ENCODE measurements at places on chromosomes 2 and 18.
A peak's percentile ranks its signal among the peaks of the same experiment; 100 is the strongest.

DNA sequence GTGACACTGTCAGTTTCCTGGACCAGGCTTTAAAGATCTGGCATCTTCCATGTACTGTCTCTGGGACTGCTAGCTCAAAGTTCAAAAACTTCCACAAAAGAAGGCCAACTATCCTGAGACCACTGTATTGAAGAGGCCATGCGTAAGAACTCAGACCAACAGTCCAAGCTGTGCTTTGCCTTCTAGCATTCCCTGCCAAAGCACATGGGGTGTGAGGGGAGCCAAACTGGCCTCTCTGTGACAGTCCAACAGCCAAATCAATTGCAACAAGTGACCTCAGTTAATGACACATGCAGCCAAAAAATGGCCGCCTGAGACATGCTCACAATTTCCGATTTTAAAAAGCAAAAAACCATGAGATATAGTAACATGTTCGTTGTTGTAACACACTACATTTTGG is 160.3 kb upstream of the CDH19 start:
- DNase-seq = no peak

GRCh38 chr2:56770490-56770889 is 586.7 kb downstream of the CCDC85A start:
- no peak for DNase-seq

DNA sequence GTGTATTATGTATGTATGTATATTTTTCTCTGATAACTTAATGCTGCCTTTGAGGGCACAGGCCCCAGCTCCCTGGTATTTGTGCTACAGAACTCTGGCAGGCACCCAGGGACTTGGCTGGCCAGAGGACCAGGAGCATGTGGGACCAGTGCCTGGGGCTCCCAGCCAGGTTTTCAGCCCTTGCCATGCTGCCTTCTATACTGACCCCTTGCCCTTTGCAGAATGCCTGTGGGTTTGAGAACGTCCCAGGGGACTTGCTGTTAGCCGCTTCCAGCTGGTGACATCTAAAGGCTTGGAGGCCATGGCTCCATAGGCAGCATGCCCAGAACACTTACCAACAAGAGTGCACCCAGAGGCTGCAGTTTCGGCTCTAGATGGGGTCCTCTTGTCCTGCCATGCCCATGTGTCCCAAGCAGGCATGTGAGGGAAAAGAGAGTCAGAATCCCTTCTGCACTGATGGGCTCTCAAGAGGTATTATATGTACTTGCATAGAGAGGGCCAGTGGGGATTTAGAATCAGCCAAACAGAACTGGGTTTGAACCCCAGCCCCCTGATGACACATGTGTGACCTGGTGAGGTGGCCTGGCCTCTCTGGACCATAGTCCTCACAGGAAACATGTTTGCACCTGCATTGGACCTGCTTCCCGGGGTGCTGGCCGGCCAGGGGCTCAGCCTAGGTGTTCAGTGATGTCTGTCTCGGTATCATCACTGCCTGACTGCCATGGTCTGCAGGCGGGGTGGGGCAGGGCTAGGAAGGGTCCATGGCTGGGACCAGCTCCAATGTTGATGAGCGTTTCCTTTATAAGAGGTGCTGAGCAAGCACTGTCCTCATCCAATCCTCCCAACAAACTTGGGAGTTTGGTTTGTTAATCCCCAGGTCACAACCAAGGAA is 119.2 kb upstream of the FHL2 start:
- no peak for DNase-seq

- DNase-seq = no peak
Measured at GRCh38 chr2:154368153-154368552, 330.3 kb upstream of the KCNJ3 start.

DNA sequence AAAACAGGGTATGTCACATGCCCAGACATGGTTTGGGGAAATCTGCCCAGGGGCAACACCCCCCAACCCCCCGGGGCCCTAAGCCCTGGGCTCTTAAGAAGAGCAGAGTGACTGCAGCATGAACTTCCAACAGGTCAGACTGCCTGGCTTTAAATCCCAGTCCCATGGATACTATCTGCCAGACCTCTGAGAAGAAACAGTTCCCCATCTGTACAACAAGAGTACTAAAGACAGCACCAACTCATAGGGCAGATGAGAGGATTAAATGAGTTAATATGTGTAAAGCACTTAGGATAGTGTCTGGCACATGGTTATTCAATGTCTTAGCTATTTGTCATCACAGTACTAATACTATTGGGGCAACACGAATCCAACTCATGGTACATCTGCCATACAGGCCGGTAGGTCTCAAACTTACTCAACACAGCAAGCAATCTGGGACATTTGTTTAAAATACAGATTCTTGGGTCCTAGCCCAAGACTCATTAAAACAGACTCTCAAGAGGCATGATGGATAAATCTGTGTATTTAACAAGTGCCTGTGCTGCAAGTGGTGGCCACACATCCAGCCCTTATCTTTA is 23.4 kb downstream of the CDH2 start:
- no peak for DNase-seq

DNA sequence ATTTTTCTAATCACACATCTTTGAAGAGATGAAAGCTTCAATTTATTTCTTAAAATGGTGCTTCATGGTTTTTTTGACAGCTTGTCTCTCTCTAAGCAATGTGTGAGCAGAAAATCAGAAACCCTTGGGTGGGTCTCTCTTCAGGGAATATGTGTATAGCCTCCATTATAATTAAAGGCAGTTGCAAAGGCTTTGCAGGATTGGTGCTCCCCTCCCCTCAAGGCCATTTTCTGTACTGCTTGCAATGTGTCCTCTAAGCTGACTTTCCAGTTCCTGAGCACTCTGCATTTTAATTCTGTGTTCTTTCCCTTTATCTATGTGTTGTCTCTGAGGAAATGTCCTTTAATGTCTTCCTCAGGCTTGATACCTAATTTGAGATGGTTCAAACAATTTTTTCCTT is 172.6 kb downstream of the DPP4 start:
- DNase-seq = no peak

GRCh38 chr2:33412920-33413319 is 63.5 kb upstream of the RASGRP3 start:
- no peak for DNase-seq

- DNase-seq = no peak
Measured at GRCh38 chr2:32772638-32773447, 145.0 kb downstream of the TTC27 start.

DNA sequence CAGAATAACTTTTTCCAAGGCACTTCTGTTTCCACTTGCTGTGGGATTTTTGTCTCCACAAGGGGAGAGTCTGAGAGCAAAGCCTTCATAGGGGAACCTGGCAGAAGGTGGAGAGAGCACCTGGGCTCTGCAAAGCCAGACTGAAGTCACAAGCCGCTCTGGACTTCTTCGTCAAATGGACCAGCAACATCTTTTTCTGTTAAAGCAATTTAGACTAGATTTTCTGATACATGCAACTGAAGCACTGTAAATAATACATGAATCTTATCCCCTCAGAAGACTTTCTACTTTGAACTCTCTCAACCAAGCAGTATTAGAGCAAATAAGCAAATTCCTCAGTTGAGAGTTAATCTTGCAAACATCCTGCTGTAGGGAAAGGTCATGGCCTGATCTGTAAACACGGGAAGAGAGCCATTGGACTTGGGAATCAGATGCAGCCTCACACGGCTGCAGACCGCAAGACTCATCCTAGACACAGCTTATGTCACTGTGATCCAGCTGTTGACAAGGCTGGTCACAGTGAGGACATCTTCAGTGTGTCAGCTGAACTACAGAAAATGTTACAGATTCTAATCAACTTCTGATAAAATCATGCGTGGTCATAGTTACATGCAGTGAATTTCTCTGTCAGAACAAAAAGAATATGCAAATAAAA is 3.2 kb downstream of the SH3YL1 start:
- DNase-seq = no peak

DNA sequence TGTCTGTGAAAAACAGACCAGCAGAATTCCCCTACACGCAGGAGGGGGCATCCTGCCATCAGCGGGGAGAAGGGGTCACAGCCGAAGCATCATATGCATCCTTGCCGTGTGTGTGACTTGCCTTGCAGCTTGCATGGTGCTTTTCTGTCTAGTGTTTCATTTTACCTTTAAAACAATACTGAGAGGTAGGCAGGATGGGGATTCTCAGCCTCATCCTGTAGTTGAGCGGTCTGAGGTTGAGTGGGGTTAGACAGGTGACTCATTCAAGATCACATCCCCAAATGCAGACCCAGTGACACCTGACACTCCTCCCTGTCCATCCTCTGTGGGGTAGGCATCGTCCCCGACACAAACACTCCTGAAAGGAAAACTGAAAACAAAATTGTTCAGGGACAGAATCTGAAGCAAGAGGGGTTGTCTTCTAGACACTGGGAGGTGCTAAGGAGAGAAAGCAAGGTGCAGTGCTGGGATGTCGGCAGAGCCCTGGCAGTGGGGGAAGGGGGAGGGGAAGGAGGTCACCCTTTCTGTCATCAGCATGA is 7.9 kb downstream of the ARL4C start:
- DNase-seq = peak; percentile 35

GRCh38 chr2:219001100-219001576 is 7.9 kb upstream of the CRYBA2 start:
- DNase-seq = no peak

GRCh38 chr18:21686282-21687105 is 18.1 kb downstream of the ABHD3 start:
- DNase-seq = no peak

- no peak for DNase-seq
Measured at GRCh38 chr2:30372826-30373225, 74.2 kb upstream of the LCLAT1 start.

GRCh38 chr2:165122521-165122920 is 81.3 kb downstream of the SCN3A start:
- DNase-seq = no peak

DNA sequence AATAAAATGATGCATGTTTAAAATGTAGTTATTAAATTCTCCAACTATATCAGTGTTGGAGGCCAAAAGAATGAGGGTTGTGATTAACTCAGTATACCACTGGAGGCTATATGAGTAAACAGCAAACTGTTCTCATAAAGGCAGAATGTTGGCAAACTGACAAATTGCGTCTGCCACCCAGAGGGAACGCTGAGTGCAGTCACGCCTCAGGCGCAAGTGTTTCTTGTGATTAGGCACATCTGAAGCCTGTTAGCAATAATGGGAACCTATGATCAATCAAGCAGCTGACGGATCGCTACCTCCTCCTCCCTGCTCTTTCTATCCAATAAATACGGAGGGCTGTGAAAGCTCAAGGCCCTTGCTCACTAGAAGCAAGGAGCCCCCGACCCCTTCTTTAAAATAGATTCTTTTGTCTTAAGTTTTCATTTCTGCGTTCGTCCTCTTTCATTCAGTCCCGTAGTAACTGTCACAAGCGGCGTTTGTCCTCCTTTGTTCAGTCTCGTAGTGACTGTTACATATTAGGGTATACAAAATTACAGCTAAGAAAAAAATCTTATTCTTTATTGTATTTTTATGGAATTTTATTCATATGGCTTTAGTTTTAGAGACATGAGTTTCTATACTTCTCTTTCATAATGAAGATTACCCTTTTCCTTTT is 16.3 kb upstream of the RMND5A start:
- DNase-seq = no peak

GRCh38 chr2:23685181-23685580 is 241.7 kb downstream of the ATAD2B start:
- no peak for DNase-seq

- DNase-seq = no peak
Measured at GRCh38 chr2:16899958-16900357, 234.3 kb upstream of the CYRIA start.

GRCh38 chr18:62245177-62245576 is 58.1 kb downstream of the RELCH start:
- DNase-seq = no peak
